Stimulated activated CD4-positive, alpha-beta T cell treated with anti-CD3 and anti-CD28 coated beads, Interleukin-15, amount 100 ng/mL, for 48 hours (primary cell): ENCODE measurements at places on chromosomes 6 and 20.

GRCh38 chr20:63027221-63027921 lies 20.6 kb upstream of the BHLHE23 start:
- no peak for DNase-seq

- DNase-seq: no peak
Measured at GRCh38 chr6:15282334-15282733, 36.5 kb downstream of the JARID2 start.

DNA sequence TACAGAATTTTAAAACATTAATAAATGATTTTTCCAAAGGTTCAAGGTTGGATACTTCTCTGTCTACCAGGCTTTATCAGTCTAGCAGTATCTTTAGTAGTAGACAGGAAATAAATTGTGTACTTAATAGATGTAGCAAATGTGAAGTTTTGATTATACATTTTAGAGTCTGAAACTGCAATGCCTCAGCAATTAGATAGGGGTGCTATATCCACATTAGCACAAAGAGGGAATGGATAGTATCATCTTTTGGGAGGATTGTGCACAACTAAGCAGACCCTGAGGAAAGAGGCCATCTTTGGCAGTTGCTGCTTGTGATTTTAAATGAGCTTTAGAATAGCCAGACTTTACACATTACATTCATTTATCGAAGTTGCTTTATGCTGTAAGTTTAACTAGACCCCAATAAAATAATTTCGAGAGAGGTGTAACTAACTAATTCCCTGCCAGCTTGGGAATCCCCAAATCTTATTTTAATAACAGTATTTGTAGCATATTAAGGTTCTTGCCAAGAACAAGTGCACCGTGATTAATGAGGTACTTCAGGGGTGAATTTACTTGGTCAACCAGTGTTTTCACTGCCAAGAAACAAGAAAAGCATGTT lies 2.8 kb downstream of the KCNQ5 start:
- no peak for DNase-seq

GRCh38 chr20:62952373-62952967 lies at the start of gene SLC17A9:
Gene SLC17A9, plus strand, starts transcription at chr20:62952709. Its CDS starts 122 bp downstream, at chr20:62952831.
- no peak for DNase-seq

- no peak for DNase-seq
Measured at GRCh38 chr6:38804358-38804757, 89.2 kb downstream of the DNAH8 start.

DNA sequence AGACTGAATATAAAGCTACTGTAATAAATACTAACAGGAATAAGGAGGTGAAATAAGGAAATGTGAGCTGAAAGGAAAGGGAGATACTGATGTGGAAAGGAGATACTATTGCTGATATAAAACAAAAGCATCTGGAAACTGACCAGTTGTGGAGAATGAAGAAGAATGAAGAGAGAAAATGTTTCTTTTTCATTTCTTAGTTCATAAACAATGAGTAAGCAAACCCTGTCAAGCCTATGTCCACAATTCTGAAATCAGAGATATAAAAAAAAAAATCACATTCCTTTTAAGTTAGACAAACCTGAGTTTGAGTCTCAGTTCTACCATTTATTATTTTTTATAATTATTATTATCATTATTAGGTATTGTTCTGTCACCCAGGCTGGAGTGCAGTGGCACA lies 121.6 kb upstream of the GJE1 start:
- DNase-seq: no peak

DNA sequence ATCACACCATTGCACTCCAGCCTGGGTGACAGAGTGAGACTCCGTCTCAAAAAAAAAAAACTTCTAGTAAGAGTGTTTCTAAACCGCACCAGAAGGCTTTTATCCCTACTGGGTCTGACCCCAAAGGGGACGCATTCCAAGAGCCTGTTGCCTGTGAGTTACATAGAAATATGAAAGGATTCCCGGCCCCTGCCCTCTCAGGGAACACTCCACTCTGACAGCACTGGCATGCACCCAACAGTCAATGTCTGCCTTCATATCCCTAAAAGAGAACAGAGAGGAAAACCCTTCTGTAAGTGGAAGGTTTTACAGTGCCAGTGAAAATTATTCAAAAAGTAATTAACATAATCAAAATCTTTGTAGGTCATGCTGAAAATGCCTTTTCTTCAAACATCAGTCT lies 117.1 kb upstream of the PTPRT start:
- no peak for DNase-seq

DNA sequence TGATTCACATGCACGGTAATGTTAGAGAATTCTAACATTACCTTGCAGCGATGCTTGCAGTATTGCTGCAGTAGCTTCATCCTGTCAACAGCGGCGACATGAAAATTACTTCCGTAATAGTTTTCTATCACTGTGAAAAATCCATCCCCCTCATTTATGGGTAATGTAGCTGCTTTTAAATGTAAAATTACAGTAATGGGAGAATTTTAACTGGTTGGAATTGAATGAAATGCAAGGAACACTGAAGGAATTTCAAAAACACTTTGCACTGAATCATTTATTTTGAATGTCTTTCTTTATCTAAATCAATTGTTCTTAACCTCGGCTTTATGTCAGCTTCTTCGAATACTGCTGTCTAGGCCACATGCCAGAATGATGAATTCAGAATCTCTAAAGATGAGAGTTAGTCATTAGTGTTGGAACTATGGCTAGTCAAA lies 102.4 kb upstream of the HIVEP1 start:
- no peak for DNase-seq

DNA sequence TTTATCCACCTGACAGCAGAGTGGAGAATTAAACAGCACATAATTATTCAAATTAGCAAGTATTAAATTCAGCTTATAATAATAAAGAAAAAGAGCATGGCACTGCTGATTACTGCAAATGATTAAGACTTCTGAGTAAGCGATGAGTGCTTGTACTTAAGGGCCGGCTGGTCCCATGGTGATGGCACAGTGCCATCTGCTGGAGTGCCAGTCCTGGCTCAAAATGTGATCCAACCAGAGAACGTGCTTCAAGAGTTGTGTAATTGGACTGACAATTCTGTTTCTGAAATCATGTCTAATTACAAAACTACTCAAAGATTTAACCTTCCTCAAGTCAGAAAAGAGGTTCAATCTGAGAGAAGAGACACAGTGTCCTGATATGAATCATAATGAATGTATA lies 181.6 kb upstream of the RGS17 start:
- no peak for DNase-seq

DNA sequence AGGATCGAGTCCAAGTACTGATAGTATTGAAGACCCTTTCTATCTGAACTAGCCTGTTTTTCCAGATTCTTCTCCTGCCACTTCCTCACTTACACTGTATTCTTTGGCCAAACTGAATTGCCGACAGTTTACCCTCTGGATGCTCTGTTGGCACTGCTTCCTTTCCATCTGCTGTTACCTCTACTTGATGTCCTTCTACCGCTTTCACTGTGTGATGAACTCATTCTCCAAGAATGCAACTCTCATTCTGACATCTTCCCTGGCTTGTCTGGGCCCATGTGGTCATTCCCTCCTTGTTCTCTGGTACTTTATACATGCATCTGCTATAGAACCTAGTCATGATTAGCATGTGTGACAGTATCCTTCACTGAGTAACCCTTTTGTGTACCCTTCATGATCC lies 16.3 kb downstream of the RPRD1B start:
- DNase-seq: no peak

DNA sequence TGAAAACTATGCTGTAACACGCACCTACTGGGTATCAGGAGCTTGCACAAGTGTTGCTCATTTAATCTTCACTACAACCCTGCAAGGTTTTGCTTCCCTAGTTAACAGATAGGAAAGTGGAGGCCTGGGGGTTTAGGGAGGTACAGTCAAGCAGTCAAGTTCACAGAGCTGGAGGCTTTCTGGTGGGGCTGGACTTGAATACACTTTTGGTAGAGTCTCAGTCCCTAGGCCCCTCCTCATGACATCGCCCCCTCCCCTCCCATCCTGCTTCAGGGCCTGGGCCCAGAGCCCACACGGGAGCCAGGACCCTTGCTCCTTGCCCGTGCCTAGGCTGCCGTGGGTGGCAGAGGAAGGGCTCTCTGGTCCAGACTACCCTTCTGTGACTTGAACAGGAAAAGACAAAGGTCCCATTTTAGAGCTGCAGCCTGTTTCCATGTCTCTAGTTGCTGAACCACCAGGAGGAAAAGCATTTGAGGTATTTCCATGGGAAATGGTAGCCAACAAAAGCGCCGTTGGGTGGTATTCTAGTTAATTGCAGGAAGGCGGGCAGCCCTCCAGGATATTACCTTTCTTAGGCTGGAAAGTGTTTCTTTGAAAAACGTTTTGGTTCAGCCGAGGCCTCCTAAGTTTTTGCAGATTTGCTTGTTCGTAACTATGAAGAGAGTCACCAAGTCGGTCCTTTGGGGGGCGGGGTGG lies 84.9 kb downstream of the CDC5L start:
- DNase-seq: no peak

GRCh38 chr6:72784071-72784470 lies 162.2 kb downstream of the KCNQ5 start:
- DNase-seq: no peak

DNA sequence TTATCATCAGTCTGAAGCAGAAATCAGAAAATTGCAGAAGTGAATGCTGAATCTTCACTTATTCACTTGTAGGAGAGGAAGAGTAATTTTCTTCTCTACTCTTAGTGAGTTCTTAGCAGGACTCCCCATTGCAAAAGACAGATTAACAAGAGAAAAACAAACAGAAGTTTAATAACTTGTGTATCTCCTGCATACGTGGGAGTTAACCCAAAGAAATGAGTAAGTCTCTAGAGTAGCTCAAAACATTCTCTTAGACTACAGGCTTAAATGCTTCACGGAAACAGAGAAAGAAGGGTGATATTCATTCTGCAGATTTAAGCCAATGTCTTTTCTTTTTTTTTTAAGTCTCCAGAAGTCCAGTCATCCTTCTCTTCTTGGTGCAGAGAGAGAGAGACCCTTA lies 97.9 kb upstream of the TMEM181 start:
- DNase-seq: no peak

DNA sequence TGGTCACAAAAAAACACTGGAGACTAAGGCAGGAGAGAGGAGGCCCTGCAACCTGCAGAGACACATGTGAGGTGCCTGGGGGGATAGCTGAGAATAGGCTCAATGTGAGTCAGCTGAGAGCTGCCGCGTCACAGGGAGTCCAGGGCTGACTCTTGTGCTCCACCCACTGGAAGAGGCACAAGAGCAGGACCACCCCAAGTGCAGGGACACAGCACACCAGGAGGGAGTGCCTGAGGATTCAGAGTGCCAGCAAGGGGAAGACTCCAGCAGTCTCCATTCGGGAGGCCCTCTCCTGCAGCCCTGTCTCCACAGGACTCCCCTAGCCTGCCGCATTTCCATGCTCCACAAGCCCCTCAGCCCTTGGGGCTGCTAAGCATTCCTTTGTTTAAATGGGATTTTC lies 105.5 kb downstream of the HUS1B start:
- DNase-seq: peak; percentile 30

GRCh38 chr6:39906318-39906761 lies 27.9 kb downstream of the MOCS1 start:
- DNase-seq: no peak

DNA sequence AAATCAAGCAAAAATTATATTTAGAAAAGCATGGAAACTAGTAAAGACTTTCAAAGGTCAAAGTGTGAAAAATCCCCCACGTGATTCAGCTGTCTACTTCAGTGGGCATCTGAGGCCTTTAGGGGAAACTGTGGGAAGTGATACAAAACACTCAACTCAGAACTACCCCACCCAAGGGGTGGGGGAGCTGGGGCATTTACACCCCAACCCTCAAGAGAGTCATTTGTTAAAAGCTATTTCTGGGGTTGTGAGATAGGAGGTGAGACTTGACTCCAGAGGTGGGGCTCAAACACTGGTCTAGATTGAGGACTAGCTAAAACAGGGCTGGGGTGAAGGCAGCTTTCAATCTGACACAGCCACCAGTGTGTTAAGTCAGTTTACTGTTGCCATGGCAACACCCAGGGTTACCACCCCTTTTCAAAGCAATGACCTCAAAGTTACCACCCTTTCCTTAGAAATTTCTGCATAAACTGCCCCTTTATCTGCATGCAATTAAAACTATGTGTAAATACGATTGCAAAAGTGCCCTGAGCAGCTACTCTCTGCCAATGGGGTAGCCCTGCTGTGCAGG lies 9.9 kb upstream of the GTSF1L start:
- peak; percentile 25 for DNase-seq

DNA sequence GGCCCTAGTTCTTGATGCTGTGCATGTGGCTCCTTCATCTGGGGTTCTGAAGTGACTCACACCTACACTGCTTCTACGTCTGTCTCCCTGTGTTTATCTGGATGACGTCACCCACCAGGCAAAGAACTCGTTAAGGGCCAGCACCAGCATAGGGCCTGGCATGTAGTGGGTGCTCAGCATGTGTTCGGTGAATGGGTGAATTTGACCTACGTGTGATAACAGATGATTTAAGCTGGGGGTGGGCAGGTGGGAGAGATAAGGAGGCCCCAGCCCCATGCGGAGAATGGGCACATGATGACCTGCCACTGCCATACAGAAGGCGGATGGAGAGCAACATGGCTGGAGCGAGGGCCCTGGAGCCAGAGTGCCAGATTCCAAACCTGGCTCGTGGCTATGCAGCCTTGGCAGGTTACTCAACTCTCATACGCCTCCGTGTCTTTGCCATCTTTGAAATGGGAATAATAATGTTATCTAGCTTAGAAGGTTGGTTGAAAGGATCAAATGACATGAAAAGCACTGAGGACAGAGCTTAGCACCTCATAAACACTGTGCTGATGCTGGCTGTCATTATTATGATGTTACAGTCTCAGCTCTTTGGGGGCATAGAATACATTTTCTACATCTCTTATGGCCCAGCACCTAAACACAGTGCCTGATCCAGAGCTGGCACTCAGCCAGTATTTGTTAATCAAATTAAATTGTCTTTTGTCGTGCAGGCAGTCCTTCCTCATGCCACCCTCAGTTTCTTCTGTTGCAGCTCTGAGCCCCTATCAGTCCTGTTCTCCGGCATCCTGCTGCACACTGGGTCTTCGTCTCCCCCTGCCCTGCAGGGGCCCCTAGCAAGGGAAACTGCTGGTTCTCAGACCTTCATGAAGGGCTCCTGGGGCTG lies 39.6 kb downstream of the VEGFA start:
- DNase-seq: no peak

- no peak for DNase-seq
Measured at GRCh38 chr6:3284436-3284876, 25.7 kb downstream of the PSMG4 start.

DNA sequence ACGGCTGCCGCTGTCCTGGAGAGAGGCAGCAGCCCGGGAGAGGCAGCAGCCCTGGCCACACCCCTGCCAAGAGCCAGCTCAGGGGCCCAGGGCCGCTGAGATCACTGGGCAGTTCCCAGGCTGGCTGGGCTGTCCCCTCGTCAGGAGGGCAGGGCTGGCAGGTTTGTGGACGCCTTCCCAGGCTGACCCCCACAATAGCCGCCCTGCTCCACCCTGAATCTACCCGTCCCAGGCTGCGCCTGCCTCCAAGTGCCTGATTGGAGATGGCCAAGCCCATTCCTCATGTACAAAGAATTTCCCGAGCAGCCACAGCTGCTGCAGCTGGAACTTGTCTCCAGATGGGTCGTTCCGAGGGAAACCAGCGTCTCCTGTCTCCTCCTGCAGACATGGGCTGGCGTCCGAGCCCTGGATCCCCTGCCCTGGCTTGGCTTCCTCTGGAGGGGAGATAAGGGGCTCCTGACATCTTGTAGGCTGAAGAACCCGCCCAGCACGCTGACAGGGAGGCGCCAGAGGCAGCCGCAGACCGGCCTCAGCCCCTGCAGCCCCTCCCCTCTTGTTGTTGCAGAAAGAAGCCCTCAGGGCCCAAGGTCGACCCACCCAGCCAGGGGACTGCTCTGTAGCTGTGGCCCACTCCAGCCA lies 9.4 kb upstream of the GATA5 start:
- DNase-seq: no peak

GRCh38 chr6:72789145-72789544 lies 167.3 kb downstream of the KCNQ5 start:
- DNase-seq: no peak

- no peak for DNase-seq
Measured at GRCh38 chr6:113642714-113643406, 214.3 kb upstream of the MARCKS start.
